ENCODE measurements at places on chromosomes 4 and X. TPM values are rescaled to one million over a fixed set of nuclear protein-coding genes. Genes with fewer than 3 reads are reported as not detected.
A peak's percentile ranks its signal among the peaks of the same experiment; 100 is the strongest.

DNA sequence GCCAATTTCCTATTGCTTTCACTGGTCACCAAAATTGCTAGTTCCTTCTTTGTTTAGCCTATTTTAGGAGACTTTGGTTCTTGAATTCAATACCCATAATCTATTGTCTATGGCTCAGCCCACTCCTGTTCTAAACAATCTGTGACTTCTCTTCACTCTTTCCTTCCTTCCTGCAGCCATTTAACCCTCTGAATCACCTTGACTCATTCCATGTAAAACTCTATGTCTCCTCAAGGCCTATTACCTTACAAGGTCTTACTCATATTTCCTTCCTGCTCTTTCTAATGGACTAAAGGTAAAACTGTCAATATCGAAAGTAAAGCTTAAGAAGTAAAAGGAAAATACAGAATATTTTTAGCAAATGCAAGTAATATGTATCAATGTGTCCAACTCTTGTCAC, 301.6 kb downstream of the ARHGAP24 start:
- DNase-seq: no peak

DNA sequence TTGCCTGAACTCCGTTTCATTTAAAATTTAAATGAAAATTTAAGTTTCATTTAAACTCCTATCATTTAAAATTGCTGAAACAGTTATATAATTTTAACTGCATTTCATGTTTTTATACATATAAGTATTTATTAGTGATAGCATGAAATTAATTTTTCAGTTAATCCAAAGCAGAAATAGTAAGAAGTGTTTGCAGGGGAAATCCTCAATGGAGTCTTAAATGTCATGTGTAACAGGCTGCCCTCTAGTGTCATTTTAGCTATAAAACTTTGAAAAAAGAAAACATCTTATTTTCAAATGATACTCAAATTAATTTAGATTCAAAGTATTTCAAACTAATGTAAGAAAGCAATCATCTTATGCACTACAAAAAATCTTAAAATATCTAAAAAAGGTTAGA, 27.2 kb downstream of the TAPT1 start:
- DNase-seq: peak; percentile 62

DNA sequence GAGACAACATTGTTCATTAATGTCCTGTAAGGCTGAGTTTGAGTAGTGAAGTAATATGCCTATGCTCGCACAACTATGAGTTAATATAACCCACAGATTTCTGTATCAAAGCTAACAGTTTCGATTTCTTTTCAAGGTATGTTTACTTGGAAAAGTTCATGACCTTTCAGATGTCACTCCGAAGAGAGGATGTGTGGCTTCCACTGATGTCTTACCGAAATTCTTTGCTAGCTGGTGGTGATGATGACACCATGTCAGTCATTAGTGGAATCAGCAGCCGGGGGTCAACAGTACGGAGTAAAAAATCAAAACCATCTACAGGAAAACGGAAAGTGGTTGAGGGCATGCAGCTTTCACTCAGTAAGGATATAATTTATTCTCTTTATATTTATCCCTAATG, 124.9 kb downstream of the STAG2 start:
- no peak for DNase-seq

GRCh38 chr4:182277377-182277776, 34.2 kb downstream of the TENM3 start:
- no peak for DNase-seq

DNA sequence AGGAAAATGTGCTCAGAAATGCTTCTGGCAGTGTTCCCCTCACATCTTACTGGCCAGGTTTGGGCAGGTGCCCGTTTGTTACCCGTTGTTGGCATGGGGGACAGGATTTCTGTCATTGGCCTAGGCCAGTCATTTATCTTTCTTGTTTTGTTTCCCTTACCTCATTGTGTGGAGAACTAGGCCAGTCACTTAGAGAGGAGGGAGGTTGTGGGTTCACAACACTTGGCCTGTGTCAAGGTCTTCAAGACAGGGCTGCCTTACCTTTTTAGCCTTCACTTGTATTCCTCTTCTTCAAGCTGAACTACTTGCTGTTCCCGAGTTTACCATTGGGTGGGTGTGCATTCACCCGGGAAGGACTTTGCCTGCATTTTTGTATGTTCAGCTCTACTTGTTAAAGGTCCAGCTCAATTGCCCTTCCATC, 17.7 kb downstream of the SNX25 start:
- DNase-seq: no peak

DNA sequence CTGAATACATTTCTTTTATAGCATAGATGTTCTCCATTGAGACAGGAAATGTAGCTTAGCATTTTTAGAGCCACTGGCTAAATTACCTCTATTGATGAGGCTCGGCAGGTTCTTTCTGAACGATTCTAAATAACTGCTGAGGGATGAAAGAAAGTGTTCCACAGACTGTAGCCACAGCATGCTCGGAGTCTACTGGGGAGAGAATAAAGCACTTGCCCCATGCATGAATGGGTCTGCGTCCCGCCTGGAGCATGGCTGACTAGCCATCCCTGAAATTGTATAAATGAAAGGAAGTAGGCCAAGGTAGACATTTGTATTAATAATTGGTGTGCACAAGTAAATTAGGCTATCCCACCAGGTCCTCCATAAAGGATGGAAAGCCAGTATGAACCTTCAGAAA, 269.8 kb downstream of the COL25A1 start:
- no peak for DNase-seq

DNA sequence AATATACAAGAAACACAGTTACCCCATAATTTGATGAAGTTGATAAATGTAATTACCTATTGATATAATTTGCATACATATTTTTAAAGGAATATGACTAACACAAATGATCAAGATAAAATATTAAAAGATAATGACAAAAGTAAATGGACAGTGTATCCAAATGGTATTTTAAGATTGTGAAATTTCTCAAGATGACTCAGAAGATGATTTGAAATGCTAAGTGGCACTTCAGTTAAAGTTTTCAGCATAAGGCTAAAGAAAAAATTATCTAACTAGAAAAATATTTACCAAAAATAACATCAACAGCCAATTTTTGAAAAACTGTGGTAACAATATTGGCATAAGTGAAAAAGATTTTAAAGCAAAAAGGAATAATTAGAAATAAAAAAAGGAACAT, 248.4 kb upstream of the NDST4 start:
- DNase-seq: no peak

GRCh38 chrX:130173190-130173895, 1.6 kb downstream of the RAB33A start:
- no peak for DNase-seq

DNA sequence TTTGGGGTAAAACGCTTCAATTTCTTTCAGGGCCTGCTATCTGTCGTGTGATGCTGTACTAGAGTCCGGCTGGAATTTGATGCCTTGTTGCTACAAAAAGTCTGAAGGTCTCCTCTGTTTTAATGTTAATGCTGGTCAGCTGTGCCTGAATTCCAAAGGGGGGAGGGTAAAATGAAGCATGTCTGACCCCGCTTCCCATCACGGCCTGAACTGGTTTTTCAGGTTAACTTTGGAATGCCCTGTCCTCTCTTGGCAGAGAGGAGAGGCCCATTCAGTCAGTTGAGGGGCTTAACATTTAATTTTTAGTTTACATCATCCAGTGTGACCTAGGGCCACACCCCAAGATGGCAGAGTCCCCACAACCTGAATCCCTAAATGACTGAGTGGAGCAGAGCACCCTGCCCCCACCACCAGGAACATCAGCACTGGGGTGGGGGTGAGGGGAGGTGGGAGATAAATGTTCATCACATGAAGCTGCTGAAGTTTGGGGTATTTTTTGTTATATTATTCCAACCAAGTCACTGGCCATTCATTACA, 47.9 kb upstream of the GPR78 start:
- peak; percentile 13 for DNase-seq

DNA sequence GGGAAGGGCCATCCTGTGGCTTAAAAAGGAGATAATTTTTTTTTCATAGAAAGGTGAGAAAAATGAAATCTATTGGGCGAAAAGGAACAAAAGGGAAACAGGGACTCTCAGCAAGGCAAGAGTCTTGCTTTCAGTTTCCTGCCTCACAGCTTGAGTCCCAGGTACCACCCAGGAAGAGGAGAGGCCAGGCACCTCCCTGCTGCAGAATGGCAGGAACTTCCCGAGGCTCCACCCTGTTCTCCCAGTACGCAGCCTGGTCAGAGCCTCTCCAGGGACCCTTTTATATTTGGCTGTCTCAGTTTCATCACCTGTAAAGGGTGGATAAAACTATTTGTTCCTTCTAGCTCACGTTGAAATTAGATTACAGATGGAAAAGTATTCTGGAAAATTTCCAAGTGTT, 33.8 kb downstream of the UCHL1 start:
- DNase-seq: no peak

DNA sequence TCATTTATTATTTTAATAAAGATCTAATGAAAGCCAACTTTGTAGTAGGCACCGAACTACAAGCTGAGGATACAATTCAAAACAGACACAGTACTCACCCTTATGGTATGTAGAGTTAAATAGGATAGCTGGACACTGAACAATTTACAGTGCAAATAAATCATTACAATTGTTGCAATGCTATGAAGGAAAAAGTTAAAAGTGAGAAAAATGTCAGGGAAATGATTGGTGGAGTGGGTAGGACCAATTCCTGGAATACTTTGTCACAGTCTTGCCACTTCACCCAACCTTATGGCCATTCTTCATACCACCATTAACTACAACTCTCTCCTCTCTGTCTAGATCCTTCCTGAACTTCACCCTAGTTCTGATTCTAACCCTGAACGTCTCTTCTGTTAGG, 70.1 kb upstream of the CCSER1 start:
- DNase-seq: no peak

DNA sequence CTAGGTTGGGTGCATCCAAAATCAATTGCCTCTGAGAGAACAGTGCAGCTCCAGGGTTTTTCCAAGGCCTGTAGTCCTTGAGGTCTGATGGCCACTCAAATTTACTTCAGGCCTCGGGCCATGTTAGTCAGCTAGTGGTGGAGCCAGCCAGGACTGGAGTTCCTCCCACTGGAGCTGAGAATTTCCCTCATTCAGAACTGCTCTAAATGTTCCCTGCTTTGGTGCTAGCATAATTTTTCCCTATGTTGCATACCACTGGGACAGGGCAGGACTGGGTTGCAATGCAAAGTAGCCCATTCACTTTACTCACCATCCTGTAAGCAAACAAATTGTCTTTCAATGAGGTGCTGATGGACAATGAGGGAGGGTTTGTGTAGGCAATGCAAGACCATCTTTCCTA, 146.0 kb upstream of the ZXDB start:
- no peak for DNase-seq

DNA sequence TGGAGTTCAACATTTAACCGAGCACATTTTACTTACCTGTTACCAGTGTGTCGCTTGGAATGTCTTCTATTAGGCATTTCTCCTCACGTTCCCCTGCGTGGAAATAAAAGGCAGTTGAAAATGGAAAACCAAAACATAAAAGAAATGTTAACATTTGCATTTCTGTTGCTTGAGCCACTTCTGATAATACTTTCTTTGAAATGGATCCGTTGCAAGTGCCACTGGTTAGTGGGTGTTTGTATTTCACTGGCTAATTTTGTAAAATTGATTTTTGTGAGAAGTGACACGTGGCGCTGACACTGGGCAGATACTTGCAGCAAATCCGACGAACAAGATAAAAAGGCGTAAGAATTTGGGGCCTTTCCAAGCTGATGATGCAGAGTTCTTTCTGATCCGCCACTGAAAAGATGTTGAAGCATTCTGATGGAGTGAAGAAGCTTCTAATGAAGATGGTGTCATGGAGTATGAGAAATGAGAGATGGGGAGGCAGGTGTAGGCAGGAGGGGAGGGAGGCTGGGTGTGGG, 18.8 kb downstream of the SPON2 start:
- no peak for DNase-seq

- no peak for DNase-seq
These were observed 147.0 kb upstream of the NOCT start for GRCh38 chr4:138868562-138868961.

COL25A1 gene
- total RNA-seq: 3.5 TPM

XG gene
- total RNA-seq: 0.71 TPM

NOX1 gene
- total RNA-seq: not detected

INPP4B gene
- 32.6 TPM for total RNA-seq

FAM9C gene
- 0.28 TPM for total RNA-seq

BST1 gene
- 12.8 TPM for total RNA-seq

PCYT1B gene
- 3.8 TPM for total RNA-seq

GPC4 gene
- total RNA-seq: 60.4 TPM

ZMYM3 gene
- total RNA-seq: 21.5 TPM

TAF1 gene
- 77.4 TPM for total RNA-seq

GLRA2 gene
- total RNA-seq: 0.60 TPM

PABPC4L gene
- 10.0 TPM for total RNA-seq

Data from lung (tissue), 17 donors.